ENCODE measurements at places on chromosomes 1 and 21.

DNA sequence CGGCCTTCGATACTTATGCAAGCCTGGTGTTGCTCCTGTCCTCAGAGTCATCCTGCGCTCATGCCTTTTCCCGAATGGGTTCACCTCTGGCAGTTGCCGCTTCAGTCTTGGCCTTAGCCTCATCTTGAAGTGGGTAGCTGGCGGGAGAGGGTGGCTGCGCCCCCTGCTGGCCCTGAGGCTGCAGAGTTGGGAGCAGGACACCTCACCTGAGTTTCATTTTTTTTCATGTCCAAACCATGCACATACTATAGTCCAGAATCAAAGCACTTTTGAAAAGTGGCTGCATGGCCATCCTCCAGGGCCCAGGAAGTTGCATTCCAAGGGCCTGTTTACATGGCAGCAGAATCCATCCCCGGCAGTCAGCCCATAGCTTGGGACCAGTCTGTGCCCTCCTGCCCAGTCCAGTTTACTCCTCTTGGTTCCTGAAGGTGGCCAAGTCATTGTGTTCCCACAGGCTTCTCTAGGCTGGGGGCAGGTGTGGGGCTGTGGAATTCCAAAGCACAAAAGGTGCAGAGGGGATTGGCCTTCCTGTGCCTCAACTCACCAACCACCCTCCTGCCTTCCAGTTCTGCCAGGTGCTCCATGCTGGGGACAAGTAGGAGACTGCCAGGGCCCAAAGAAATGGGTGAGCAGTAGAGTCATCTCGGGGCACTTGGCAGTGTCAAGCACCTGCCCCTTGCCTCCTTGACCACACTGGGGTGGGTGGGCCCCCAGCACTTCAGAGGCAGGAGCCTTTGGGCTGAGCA, 44.0 kb downstream of the YARS1 start:
- H3K27ac ChIP-seq: no peak overlapping the region
- H3K4me3 ChIP-seq: no peak overlapping the region
- no peaks in the 10 kb centered on the region for H3K27me3 ChIP-seq
- H3K4me1 ChIP-seq: no peaks in the 10 kb centered on the region

DNA sequence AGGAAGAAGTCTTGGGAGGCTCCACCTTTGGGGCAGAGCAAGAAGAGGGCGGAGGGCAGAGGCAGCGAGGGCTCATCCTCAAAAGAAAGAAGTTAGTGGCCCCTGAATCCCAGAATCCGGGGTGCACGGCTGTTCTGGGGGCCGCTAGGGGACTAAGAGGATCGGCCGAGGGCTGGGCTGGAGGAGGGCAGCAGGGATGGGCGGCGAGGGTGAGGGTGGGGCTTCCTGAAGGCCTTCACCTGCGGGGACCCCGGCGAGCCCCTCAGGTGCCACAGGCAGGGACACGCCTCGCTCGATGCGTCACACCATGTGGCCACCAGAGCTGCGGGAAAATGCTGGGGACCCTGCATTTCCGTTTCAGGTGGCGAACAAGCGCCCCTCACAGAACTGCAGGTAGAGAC, 23.9 kb downstream of the COL6A1 start:
- no peak overlapping the region for H3K4me3 ChIP-seq
- H3K4me1 ChIP-seq: no peaks in the 10 kb centered on the region
- no peaks in the 10 kb centered on the region for H3K27me3 ChIP-seq
- H3K27ac ChIP-seq: no peak overlapping the region

DNA sequence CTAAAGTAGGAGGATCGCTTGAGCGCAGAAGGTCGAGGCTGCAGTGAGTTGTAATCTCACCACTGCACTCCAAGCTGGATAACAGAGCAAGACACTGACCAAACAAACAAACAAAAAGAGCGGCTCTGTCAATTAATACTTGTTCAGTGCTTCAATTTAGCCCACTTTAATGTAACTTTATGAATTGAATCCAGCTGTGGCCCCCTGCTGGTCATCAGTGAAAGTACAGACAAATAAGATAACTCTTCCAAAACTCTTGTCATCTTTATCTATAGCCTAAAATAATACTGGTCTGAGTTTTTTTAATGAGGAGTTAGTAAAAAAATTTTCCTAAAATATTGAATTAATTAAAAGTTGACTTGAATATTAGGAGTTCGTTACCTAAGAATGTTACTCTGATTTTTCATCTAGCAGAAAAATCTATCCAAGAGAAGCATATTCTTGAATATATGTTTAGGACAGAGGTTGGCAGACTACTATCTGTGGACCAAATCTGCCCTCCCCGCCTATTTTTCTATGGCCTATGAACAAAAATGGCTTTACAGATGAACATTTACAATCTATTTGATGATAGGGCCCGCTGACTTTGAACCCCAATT, 26.1 kb downstream of the ATP5PF start:
- H3K4me3 ChIP-seq: no peak overlapping the region
- H3K27ac ChIP-seq: no peak overlapping the region
- no peaks in the 10 kb centered on the region for H3K27me3 ChIP-seq
- H3K4me1 ChIP-seq: no peaks in the 10 kb centered on the region
- no peak for DNase-seq

DNA sequence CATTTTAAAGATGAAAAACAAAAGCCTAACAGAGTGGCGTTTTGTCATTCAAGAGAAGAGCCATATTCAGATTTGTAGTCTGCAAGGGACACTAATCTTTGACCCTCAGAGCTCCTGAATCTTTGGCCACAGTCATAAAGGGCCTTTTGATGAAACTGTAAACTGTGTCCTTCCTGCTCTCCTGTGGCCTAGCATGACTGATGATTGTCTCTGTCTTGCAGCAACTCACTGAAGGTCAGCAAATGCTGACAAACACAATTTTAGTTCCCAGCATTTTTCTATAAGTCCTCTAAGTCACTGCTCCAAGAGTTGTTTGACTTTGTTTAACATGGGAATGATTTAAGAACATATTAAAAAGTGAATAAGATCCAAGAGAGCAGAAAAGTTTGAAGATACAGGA, 55.3 kb upstream of the PRELP start:
- peaks cover 21% of the 10 kb centered on the region for H3K4me1 ChIP-seq
- H3K4me3 ChIP-seq: no peak overlapping the region
- no peaks in the 10 kb centered on the region for H3K27me3 ChIP-seq
- H3K36me3 ChIP-seq: no peaks in the 10 kb centered on the region
- no peak for DNase-seq
- H3K27ac ChIP-seq: peak overlapping the region; percentile 42

- peaks cover 75% of the 10 kb centered on the region for H3K36me3 ChIP-seq
- no peaks in the 10 kb centered on the region for H3K4me1 ChIP-seq
- no peaks in the 10 kb centered on the region for H3K27me3 ChIP-seq
- no peak for DNase-seq
- H3K27ac ChIP-seq: no peak overlapping the region
- H3K4me3 ChIP-seq: no peak overlapping the region
Measured at GRCh38 chr1:1050577-1051052, 23.5 kb downstream of the RNF223 start.

DNA sequence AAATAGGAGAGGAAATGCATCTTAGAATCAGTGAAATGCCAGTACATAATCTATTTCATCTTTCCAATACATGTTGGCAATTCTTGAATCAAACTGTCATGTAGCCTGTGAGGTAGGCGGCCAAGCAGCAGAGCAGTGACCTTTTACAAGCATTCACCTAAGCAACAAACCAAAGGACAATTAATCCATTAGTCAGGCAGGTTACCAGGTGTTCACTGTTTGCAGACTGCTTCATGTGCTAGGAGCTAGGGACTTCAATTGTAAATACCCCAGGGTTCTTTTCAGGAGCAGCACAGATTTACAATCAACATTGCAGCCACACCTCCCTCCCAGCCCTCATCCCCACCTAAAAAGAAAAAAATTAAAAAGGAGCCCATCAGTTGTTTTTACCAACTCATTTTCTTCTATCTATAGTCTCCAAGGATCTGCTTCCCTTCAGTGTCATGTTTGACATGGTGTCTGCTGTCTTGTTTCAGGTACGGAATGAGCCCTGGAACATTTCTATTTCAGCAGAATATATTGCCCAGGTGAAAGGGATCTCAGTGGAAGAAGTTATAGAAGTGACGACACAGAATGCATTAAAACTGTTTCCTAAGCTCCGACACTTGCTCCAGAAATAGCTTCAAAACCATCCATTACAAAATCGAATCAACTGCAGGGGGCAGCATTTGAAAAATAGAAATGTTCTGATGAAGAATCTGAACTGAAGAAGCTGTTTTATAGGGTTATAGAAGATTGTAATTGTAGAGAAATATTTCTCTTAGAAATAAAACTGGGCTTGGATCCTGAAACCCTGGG, 23.0 kb downstream of the TATDN3 start:
- H3K27ac ChIP-seq: peak overlapping the region; percentile 37
- H3K36me3 ChIP-seq: no peaks in the 10 kb centered on the region
- no peaks in the 10 kb centered on the region for H3K27me3 ChIP-seq
- H3K4me1 ChIP-seq: peaks cover 29% of the 10 kb centered on the region

DNA sequence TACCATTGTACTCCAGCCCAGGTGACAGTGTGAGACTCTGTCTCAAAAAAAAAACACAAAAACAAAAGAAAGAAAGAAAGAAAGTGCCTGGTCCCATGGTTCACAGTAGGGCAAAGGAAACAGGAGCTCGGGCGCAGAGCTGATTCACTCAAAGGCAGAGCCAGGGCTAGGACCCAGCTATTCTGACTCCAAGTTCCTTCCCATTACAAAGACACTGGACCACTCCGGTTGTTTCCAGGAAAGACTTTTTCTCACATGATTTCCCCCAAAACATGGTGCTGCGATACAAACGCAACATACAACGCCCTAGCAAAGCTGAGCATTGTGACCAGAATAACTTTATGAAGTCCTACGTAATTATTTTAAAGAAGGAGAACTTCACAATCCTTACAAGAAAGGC, 10.7 kb downstream of the ABCG1 start:
- no peak for DNase-seq
- no peak overlapping the region for H3K27ac ChIP-seq
- no peaks in the 10 kb centered on the region for H3K36me3 ChIP-seq
- H3K4me3 ChIP-seq: no peak overlapping the region

DNA sequence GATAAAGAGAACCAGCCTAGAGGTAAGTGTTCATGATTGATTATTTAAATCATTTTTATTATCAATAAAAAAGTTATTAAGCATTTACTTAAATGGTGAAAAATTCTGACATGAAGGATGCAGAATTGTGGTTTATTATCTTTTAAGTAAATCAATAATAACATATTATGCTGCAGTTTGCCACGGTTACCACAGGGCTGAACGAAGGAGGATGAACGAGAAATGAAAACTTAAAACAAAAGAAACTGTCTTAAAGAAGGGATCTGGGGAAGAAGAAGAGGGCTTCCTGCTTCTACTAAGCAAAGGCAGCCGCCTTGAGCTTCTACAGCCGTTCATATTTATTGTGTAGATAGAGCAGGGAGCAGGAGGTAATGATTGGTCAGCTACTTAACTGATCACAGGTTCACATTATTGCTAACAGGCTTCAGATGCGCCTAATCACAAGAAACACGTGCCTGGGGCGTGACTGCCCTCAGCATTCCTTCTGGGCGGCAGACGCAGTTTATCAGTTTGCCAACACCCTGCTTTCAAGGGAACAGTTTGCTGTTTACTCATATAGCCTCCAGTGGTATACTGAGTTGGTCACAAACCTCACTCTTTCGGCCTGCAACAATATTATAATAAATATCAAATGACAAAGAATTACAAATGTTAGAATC, 5.8 kb upstream of the FNBP1L start:
- peaks cover 8% of the 10 kb centered on the region for H3K4me1 ChIP-seq
- H3K4me3 ChIP-seq: no peak overlapping the region
- peak overlapping the region; percentile 78 for H3K27ac ChIP-seq

DNA sequence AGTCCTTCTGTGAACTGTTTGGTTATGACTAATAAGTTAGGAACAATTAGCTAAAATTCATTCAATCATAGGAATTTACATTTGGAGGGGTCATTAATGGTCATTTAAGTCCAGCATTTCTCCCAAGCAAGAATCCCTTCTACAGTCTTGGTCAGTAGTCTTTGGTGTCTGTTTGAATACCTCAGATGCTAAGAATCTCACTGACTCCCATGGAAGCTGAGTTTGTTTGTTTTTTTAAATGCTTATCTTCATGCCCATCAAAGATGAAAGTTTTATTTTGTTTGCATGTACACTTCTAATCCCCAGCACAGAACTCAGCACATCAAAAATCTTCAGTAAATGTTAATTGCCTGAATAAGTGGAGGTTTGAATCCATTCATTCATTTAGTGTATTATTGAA, 41.3 kb upstream of the SLC44A3 start:
- peaks cover 10% of the 10 kb centered on the region for H3K4me1 ChIP-seq
- H3K27me3 ChIP-seq: no peaks in the 10 kb centered on the region
- peaks cover 11% of the 10 kb centered on the region for H3K36me3 ChIP-seq

- no peak overlapping the region for H3K4me3 ChIP-seq
- no peak overlapping the region for H3K27ac ChIP-seq
Measured at GRCh38 chr1:79100385-79100784, 93.9 kb upstream of the ADGRL4 start.

- H3K27ac ChIP-seq: no peak overlapping the region
- no peaks in the 10 kb centered on the region for H3K4me1 ChIP-seq
- peaks cover 12% of the 10 kb centered on the region for H3K27me3 ChIP-seq
- no peaks in the 10 kb centered on the region for H3K36me3 ChIP-seq
- no peak for DNase-seq
- no peak overlapping the region for H3K4me3 ChIP-seq
Measured at GRCh38 chr1:83990734-83991133, 8.2 kb downstream of the TTLL7 start.

GRCh38 chr21:26443867-26444266, 129.2 kb downstream of the CYYR1 start:
- DNase-seq: no peak
- no peaks in the 10 kb centered on the region for H3K36me3 ChIP-seq
- H3K27ac ChIP-seq: no peak overlapping the region
- H3K4me3 ChIP-seq: no peak overlapping the region
- no peaks in the 10 kb centered on the region for H3K27me3 ChIP-seq

- no peaks in the 10 kb centered on the region for H3K36me3 ChIP-seq
- H3K4me1 ChIP-seq: no peaks in the 10 kb centered on the region
- no peak overlapping the region for H3K27ac ChIP-seq
Measured at GRCh38 chr1:114341856-114342255, 169.1 kb downstream of the TRIM33 start.

GRCh38 chr21:28516021-28516420, 476.7 kb downstream of the LTN1 start:
- no peaks in the 10 kb centered on the region for H3K4me1 ChIP-seq
- no peak for DNase-seq
- no peaks in the 10 kb centered on the region for H3K36me3 ChIP-seq
- no peak overlapping the region for H3K4me3 ChIP-seq

GRCh38 chr1:76471536-76471935, 395.7 kb upstream of the ST6GALNAC5 start:
- no peaks in the 10 kb centered on the region for H3K4me1 ChIP-seq
- no peaks in the 10 kb centered on the region for H3K36me3 ChIP-seq
- no peaks in the 10 kb centered on the region for H3K27me3 ChIP-seq

GRCh38 chr1:93814059-93814794, 64.8 kb downstream of the DNTTIP2 start:
- H3K4me3 ChIP-seq: no peak overlapping the region
- H3K27ac ChIP-seq: no peak overlapping the region
- H3K36me3 ChIP-seq: no peaks in the 10 kb centered on the region
- peaks cover 14% of the 10 kb centered on the region for H3K4me1 ChIP-seq

GRCh38 chr1:118335331-118335732, 150.3 kb upstream of the SPAG17 start:
- no peaks in the 10 kb centered on the region for H3K4me1 ChIP-seq
- H3K27me3 ChIP-seq: no peaks in the 10 kb centered on the region
- no peaks in the 10 kb centered on the region for H3K36me3 ChIP-seq
- no peak overlapping the region for H3K27ac ChIP-seq
- no peak overlapping the region for H3K4me3 ChIP-seq
